ENCODE measurements at places on chromosomes 7 and 10.

DNA sequence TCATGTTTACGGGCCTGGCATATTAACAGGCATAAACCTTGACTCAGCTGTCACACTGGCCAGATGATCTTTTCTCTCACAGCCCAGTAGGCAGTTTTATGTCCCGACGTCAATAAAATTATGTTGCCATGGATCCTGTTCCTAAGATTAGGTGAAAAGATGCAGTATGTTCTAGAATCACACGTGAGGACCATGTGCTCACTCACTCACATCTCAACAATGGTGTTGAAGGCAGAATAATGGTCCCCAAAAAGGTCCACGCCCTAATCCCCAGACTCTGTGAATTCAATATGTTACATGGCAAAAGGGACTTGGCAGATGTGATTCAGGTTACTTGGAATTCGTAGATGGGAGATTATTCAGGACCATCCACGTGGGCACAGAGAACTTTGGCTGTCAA, 3.5 kb downstream of the DOCK1 start:
- no peak for DNase-seq

GRCh38 chr7:128059143-128059988, 28.1 kb upstream of the LRRC4 start:
- no peak for DNase-seq

GRCh38 chr7:79434098-79434497, 19.4 kb downstream of the MAGI2 start:
- no peak for DNase-seq

DNA sequence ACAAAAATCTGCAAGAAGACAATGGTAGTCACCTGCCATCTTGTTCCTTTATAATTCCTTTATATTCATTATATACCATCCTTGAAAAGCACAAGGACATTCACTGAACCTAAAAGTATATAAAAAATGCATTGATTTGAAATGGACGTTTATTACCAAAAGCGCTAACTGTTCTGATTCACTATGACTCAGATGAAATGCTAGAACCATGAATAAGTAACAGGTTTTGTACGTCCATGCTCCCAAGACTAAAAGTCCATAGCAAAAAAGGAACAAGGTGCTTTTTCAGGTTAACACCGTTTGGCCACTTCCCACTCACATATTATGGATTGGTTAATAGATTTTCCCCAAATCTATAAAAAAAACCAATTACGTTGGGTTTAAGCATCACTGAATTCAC, 109.4 kb downstream of the PPP1R17 start:
- DNase-seq = no peak

- no peak for DNase-seq
Measured at GRCh38 chr7:26653430-26654399, 210.7 kb downstream of the SKAP2 start.

- DNase-seq = no peak
Measured at GRCh38 chr10:111200505-111201186, 123.8 kb downstream of the ADRA2A start.

DNA sequence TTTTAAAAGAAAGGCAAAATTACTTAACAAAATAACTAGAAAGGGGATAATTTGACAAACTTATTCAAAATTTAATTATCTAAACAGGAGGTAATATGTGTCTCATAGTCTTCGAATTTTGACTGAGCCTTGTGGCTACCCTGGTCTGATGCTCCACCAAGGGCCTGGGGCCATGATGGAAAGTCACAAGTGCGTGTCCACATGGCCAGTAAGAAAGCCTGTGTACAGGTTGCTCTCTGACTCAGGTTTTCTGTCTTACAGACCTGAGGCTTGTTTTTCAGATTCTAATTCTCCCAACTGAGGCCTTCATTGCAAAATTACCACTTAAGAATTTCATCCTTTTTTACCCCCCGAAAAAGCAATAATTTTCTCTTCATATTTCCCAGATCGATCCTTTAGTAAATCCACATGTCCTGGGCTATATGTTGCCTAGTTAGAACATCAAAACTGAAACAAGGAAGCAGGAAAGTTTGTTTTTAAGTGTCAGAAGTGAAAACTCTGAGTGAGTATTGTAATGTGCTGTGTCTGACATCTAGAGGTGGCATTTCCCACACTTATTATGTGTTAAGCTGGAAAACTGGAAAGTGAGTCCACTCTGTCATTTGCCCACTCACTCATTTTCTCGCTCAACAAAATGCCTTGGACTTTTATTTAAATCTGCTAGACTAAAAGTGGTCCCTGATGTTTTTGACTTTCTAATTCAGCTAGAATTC, 10.0 kb downstream of the CYP3A43 start:
- no peak for DNase-seq

DNA sequence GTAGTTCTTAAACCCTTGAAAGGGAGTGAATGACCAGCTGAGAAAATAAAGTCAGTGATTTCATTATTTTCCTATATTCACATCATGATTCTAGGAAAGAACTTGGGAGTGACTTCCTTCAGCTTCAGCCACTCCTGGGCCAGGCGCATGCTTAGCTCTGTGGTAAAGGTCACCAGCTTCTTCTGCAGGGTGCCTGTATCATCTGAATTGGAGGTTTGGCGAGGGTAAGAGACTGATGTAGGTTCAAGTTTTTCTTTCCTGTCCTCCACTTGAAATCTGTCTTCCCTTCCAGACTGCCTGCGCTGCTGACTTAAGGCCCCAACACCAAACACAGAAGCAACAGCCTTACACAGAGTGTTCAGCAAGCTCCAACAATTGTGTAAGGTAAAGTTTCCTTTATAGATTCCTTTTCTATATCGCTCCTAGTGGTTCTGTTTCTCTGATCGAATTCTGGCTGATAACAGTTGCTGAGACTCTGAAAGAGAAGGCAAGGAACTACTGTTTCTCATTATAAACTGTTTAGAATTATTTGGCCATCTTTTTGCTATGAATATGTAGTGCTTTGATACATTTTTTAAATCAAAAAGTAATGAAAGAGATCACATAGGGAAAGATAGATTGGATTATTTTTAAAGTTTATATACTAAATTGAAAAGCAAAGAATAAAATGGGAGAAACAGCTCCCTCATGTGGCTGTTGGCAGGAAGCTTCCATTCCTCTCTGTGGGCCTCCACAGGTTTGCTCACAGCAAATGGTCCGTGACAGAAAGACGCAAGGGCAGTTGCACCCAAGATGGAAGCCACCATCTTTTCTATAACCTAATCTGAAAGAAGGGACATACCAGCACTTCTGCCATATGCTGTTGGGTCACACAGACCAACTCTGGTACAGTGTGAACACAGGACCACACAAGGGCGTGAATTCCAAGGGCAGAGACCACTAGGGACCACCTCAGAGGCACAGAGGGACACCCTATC, 14.0 kb downstream of the GATAD1 start:
- DNase-seq = no peak

- no peak for DNase-seq
Measured at GRCh38 chr7:108099713-108100112, 30.4 kb downstream of the LAMB4 start.

DNA sequence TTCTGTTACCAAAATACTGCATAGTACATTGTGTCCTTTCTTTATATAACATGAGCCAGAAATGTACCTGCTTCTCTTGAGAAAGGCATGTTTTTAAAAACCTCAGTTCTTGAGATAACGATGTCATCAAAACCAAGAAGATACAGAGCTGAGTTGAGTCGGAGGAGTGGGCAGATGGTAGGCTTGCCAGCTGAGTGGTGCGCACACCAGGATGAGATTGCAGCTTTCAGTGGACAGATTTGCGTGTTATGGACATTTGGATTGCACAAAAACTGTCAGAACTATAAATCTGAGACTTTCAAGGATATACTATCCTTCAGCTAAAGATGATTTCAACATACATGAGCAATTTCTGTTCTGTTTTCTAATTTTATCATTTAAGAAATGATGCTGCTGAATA, 25.0 kb downstream of the PRKAR2B start:
- no peak for DNase-seq

GRCh38 chr10:70145166-70145665, 1.3 kb downstream of the TYSND1 start:
- no peak for DNase-seq

GRCh38 chr7:98771519-98771918, 98.3 kb downstream of the TMEM130 start:
- DNase-seq = no peak

GRCh38 chr7:53413021-53413420, 377.6 kb downstream of the POM121L12 start:
- DNase-seq = no peak

DNA sequence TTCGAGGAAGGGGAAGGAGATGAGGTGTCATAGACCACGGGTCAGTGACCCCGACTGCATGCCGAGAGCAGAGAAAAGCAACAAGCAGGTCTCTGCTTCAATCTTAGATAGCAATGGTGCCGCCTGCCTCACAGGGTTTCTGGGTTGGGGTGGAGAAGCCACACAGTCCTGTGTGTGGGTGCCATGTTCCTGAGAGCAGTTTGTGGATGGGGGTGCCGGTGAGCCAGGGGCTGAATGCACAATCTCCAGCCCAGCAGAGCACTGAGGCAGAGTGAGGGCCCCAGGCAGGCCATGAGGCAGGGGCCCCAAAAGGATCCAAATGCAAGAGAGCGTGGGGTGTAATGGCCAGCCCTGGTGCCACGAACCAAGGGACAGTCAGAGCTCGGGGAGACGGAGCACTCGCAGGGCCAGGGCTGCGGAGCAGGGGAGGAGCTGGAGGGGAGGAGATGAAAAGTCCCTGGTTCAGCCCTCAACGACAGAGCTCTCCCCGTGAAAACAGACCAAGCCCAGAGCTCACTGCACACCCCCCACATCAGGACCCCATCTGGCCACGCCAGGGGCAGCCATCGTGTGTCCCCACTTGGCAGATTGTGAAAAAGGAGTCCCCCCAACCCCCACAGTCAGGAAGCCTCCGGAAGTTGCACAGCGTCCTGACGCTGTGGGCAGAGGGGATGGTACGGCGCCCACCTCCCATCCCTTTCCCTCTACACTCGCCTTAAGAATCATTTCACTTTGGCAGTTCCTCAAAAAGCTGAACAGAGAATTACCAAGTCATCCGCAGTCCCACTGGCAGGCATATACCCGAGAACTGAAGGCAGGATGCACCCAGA, 19.9 kb downstream of the WDR86 start:
- DNase-seq = no peak

DNA sequence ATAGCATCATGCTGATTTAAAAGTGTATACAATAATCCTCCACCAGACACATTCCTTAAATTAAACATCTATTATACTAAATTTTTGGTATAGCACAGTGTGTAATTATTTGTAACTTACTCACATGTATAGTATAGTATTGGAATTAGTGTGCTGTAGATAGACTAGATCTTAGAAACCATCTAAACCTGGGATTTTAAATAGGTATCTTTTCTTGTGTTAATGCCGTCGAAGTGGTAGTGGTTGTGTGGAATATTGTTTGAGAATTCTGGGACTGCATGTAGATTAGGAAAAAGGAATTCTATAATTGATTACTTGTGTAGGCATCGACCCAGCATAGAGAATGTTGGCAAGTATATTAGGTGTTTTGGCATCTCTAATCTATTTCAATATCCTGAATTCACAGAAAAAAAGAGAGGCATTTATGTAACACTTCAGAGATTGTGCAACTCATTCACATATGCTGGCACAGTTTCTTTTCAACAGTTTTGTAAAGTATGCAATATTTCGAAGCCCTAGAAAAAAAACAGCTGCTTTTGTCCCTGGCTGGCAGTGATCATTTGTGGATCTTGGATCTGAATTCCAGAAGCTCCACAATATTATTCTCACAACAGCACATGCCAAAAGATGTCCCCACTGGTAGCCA, 145.5 kb upstream of the AGR3 start:
- DNase-seq = no peak

GRCh38 chr10:71504570-71504969, 107.8 kb downstream of the CDH23 start:
- no peak for DNase-seq

DNA sequence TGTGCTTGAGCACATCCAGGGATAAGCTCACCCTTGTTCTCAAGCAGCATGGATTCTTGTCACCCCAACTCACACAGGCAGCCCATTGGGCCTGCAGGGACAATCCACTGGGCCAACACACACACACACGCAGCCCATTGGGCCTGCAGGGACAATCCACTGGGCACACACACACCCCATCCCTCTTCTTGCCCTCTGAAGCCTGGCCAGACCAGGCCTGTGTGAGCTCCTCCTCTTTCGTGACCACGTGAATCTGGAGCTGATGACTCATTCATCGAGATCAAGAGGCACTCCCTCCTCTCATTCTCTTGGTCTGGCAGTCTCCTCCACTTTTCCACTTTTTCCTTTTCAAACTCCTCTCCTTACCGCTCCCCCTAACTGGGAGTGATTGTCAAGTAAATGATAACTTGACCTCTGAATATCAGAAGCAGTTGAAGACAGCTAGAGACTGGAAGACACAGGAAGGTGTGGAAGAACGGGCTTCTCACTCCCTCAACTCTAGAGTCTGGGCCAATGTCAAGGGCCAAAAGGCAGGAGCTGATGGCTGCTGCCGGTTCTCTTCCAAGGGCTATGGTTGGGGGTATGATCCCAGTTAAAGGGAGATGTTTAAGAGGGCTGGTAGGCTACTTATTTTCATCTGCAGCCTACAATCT, 89.7 kb downstream of the HIPK2 start:
- DNase-seq = no peak

DNA sequence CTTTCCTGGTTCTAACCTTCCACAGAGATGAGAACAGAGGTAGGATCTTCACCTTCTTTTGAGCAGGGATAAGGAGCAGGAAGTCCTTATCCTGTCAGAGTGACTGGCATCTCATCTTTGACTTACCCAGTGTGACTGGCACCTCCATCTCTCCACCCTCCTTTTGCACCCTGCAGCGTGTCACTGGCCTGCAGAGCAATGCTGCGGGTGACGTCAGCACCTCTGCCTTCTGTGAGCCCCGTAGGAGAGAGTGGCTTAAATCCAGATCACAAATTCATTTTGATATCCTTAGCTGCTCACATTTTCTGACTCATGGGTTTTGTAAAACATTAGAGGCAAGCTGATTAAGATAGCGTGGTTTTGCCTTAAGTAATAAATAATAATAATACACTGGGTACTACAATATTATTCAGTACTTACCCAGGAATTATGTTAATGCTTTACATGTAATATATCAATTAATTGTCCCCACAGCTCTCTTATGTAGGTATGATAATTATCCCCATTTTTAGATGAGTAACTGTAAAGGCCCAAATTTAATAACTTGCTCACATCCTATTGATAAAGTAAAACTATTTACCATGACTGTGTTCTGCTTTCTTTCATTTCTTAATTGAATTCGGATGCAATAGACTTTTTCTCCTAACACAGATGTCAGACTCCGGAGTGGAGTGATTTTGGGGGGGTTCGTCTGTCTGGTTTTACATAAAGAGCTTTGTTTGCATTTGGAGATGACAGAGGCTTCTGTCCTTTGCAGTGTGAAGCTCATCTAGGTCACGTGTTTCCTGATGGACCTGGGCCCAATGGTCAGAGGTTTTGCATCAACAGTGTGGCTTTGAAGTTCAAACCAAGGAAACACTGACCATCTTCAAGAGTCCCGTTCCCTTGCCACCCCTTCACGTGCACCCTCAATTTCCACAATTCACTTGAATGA, 24.9 kb downstream of the MSRB2 start:
- no peak for DNase-seq

DNA sequence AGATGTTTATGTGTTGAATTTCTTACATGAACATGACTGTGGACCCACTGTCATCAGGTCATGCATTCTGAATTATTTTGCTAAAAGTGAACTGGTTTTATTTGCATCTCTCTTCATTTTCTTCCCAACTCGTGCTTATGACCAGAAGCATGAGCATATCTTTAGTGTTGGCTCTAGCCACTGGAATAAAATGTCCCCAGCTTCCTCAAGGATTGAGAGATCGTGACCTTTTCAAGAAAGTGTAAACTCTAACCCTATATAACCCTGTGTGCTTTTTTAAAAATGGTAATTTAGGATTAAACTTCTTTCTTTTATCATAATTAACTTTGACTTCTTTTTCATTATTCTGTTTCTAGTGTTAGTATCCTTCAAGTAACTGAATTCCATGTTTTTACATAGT, 55.5 kb downstream of the VTI1A start:
- DNase-seq = no peak
